ENCODE measurements at places on chromosomes 2 and 18.

- DNase-seq: no peak
Observed at GRCh38 chr18:28062443-28062842, 114.5 kb downstream of the CDH2 start.

GRCh38 chr2:234481301-234481700 lies 15.6 kb downstream of the ARL4C start:
- DNase-seq: no peak

DNA sequence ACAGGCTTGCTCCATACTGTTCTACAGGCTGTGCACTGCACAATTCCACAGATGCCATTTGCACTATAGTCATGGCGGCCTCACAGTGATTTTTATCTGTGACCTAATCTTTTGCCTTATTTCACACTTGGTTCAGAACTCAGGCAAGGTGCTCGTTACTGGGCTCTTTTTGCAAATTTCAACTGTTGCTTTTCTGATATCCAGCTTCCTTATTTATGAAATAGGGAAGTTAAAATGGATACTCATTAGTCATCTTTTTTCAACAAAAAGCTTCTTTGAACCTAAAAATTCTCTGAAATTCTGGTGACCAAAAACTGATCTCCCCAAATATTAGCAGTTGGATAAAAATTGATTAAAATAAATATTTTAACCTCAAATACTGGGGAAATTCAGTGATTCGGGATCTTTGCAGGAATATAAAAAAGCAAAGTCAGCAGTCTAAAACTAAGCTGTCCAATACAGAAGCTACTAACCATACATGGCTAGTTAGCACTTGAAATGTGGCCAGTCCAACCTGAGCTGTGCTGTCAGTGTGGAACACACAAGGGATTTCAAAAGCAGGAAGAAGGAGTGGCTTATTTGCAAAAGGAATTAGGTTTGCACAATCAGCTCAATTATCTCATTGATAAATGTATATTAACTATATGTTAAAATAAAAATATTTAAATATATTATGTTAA lies 134.4 kb downstream of the COL4A4 start:
- DNase-seq: no peak

- DNase-seq: no peak
Observed at GRCh38 chr2:215627771-215628170, 191.9 kb upstream of the FN1 start.

GRCh38 chr18:23740105-23740830 lies 51.0 kb downstream of the LAMA3 start:
- DNase-seq: no peak

GRCh38 chr2:135009339-135009738 lies 37.9 kb downstream of the MAP3K19 start:
- no peak for DNase-seq

GRCh38 chr18:33755931-33756560 lies 178.0 kb downstream of the ASXL3 start:
- no peak for DNase-seq

- no peak for DNase-seq
Observed at GRCh38 chr18:51480407-51481261, 283.2 kb upstream of the MEX3C start.

DNA sequence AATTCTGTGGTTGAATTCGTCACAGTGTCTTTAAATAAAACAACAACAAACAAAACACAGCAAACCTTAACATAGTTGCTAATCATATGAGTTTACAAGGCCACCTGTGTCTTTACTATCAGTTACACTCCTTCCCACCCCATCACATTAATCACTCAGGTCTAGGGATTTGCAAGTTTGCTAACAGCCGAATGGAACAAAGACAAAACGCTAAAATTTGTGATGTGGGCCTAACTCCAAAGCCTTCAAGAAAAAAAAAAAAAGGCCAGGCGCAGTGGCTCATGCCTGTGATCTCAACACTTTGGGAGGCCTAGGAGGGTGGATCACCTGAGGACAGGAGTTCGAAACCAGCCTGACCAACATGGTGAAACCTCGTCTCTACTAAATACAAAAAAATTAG lies 566 bp upstream of the POLI start:
- no peak for DNase-seq

DNA sequence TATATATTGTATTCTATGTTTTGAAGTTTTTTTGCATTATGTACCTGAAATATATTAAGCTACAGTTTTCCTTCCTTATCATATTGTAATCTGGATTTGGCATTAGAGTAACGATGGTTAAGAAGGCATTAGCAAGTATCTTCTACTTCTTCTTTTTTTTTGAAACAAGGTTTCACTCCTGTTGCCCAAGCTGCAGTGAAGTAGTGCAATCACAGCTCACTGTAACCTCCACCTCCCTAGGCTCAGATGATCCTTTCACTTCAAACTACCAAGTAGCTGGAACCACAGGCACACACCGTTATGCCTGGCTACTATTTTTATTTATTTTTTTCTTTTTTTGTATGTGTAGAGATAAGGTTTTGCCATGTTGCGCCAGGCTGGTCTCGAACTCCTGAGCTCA lies 201.1 kb downstream of the ZNF804A start:
- DNase-seq: no peak

DNA sequence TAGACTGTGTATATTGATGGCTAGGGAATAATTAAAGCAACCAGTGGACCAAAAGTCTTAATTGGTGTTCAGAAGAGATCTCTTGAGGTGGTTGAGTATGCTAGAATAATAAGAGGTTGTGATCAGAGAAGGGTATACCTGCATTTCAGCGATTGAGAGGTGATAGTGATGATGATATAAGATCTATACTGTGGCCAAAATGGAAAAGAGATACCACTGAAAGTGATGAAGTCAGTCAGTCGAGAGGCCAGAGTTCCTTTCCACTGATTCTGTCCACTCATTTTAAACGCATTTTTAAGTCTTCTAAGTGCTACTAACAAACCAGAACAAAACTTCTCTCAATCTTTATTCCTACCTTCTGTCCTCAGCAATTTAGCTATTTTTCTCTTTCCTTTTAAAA lies 32.9 kb downstream of the ACTR3 start:
- no peak for DNase-seq

- no peak for DNase-seq
Observed at GRCh38 chr2:8197101-8197500, 484.8 kb upstream of the ID2 start.

DNA sequence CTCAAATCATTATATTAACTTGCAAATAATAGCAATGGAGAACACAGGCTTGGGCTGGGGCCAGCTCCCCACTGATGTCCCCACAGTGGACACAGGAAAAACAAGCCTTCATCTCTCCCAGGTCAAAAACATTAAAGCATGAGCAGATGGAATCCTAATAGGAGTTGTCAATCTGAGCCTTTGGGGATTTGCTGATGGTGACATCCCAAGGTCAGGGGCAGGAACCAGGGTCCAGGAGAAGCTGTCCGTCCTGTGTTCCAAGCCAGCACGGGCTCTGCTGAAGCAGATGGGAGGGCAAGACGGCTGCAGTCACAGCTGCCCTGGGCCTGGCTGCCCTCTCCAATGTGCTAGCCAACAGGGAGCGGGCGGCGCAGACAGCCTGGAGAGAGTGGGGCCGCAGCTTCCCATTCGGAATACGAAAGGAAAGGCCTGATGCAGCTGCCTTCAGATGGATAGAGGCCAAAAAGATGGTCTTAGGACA lies 135.5 kb downstream of the NDUFA10 start:
- DNase-seq: no peak

DNA sequence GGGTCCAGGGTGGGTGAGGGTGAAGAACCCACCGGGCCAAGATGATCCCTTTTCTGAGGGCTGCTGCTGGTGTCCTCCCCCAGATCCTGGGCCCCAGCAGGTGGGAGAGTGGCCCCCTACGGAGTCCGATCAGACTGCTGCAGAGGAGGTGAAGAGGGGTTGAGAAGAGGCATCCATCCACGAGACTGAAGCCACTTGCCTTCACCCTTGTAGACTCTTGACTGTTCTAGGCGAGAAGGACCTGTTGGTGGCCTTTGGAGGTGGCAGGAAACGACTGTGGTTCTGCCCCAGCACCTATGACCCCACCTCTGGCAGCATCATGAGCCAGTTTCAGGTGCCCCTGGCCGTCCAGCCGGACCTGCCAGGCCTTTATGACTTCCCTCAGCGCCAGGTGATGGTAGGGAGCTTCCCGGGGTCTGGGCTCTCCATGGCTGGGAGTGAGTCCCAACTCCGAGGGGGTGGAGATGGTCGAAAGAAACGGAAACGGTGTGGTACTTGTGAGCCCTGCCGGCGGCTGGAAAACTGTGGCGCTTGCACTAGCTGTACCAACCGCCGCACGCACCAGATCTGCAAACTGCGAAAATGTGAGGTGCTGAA lies 1.5 kb downstream of the TET3 start:
- DNase-seq: peak; percentile 76

GRCh38 chr18:3015851-3016250 lies 2.9 kb upstream of the LPIN2 start:
- no peak for DNase-seq

DNA sequence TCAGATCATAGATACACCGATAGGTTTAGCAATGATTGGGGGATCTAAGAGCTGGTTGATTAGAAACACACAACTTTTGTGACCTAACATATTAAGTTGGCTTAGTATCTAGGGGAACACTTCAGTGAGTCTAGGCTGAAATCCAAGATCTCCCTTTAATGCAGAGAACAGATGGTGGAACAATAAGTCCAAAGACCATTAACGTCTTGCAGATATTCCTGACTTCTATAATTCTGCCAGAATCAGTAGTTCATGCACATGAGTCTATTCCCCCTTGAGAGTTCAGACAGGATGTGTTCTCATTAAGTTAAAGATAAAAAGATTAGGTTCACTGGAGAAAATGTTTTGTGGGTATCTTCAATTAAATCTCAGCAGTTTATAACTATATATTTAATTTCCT lies 506.5 kb downstream of the TSN start:
- DNase-seq: no peak

DNA sequence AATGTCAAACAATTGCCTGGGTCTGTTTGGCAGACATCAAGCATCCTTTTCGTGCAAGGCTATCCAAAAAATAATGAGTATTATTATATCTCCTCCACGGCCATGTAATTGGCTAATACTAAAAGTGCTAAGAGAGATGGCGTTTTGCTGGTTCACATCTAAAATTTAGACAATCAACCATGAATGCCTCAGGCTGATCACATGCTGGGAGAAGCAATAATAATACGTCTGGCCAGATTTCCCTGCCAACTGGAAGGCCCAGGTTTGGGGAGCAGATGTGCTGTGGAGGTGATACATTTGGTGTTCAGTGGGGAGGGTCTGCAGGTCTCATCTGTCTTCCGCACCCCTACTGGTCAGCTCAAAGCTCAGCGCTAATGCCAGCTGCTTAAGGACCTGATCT lies 60.3 kb upstream of the CREB1 start:
- no peak for DNase-seq

GRCh38 chr2:7203056-7203467 lies 285.9 kb downstream of the RNF144A start:
- peak; percentile 76 for DNase-seq

DNA sequence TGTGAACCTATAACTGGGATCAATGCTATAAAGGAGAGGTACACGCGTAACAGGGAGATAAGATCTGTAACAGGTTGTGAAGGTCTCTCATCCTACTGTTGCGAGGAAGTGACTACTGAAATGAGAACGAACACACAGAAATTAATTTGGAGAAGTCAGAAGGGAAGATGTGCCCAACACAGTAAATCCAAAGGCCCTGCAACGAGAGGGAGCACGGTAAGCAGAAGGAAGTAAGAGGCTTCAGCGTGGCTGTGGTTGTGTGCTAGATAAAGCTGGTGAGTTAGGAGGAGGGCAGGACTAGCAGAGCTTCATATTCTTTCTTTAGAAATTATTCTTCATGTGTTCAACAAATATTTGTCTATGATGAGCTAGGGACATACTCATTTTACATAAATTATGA lies 2.5 kb upstream of the ATG16L1 start:
- DNase-seq: no peak

- DNase-seq: no peak
Observed at GRCh38 chr2:1070601-1071000, 120.0 kb downstream of the SNTG2 start.

- DNase-seq: no peak
Observed at GRCh38 chr2:170576296-170576695, 138.8 kb upstream of the SP5 start.

- no peak for DNase-seq
Observed at GRCh38 chr2:220940646-220941045, 631.5 kb downstream of the EPHA4 start.

- DNase-seq: no peak
Observed at GRCh38 chr2:177604271-177605065, 211.9 kb downstream of the AGPS start.

- DNase-seq: no peak
Observed at GRCh38 chr2:19120941-19121750, 237.3 kb downstream of the OSR1 start.

- no peak for DNase-seq
Observed at GRCh38 chr2:15732341-15733077, 140.8 kb downstream of the DDX1 start.

DNA sequence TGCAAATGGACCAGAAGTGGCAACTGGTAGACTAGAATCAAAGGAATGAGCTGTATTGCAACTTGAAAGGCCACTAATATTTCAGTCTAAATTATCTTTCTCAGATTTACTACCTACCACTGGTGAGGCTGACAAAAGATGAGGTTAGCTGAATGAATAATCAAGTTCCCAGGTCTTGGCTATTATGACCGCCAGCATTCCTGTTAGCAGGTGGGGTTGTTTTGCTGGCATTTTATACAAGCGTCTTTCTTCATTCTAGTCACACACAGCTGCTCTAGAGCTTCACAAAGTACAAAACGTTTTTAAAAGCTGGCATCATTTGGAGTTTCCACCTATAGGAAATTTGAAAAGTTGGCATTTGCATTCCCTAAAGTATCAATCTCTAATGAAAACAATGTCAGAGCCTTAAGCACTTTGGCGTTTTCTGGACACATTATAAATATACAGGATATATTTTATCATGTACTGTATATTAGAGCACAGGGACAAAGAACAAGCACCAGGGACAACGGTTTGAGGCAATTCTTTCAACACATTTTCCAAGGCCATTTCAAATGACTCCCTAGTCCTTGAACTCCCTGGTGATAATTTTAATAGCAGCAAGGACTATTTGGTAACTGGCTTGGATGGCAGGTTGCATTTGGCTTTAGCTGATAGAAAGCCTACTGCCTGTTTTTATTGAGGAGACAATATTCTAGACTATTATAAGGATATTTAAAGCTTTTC lies 410.2 kb upstream of the CHST9 start:
- DNase-seq: no peak

- DNase-seq: no peak
Observed at GRCh38 chr18:49250816-49251388, 209.5 kb downstream of the DYM start.

DNA sequence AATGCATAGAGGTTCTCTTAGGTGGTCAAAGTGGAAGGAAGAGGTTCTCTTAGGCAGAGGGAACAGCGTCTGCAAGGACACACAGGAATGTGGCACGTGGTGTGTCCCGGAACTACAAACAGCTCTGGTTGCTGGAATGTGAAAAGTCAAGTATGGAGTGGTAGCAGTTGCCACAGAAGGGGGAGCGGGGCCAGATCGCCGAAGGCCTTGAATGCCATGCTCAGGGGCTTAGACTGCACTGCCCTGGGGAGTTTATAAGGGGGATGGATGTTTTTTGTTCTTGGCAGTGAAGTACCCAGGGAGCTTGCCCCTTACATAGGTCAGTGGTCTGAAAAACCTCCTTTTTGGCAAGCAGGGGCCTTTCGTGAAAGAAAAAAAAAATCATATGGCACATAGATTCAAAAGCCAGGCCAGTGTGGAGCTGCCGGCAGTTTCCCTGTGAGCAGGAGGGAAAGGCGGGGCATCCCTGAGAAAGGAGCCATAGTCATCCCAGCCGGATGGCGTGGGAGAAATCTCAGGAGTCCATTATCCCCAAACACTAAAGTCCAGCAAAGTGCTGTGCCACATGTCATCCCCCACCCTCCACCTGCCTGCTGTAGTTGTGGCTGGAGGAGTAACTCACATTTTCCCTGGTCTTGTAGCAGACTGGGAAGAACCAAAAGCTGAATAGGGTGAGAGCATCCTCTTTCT lies 45.4 kb downstream of the GORASP2 start:
- no peak for DNase-seq
